Epithelial cell of proximal tubule (primary cell): ENCODE measurements at places on chromosomes 16 and 17.

GRCh38 chr17:82234211-82235055, 5.6 kb downstream of the SLC16A3 start:
- no peak for DNase-seq

- DNase-seq = no peak
These were observed 1.2 kb downstream of the GID4 start for GRCh38 chr17:18040261-18040858.

GRCh38 chr17:63676584-63676983, 23.3 kb downstream of the LIMD2 start:
- no peak for DNase-seq

GRCh38 chr16:74862743-74863244, 88.2 kb upstream of the FA2H start:
- no peak for DNase-seq

DNA sequence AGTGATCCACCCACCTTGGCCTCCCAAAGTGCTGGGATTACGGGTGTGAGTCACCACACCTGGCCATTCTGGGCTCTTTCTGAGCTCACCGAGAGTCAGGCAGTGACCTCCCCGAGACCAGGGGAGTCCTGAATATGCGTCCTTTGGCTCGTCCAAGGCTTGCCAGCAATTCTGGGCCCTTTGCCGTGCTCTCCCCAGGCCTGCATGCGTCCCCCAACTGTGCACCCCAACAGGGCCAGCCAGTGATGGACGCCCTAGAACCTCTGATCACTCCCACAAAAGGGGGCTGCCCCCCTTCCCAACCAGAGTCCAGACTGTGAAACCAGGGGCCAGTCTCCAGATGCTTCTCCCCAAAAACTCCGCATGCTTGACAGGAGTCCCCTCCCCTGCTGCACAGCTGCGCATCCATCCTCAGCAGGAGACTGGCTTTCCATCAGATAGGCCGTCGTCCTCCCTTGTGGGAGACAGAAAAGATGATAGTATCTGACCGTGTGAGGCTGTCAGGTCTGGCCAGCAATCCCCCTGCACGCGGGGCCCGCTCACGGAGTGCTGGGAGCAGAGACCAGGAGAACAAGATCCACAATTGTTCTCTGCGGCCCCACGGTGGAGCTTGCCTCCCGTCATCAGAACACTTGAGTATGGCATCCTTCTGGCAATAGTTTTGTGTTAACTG, 15.5 kb downstream of the HS3ST6 start:
- no peak for DNase-seq

DNA sequence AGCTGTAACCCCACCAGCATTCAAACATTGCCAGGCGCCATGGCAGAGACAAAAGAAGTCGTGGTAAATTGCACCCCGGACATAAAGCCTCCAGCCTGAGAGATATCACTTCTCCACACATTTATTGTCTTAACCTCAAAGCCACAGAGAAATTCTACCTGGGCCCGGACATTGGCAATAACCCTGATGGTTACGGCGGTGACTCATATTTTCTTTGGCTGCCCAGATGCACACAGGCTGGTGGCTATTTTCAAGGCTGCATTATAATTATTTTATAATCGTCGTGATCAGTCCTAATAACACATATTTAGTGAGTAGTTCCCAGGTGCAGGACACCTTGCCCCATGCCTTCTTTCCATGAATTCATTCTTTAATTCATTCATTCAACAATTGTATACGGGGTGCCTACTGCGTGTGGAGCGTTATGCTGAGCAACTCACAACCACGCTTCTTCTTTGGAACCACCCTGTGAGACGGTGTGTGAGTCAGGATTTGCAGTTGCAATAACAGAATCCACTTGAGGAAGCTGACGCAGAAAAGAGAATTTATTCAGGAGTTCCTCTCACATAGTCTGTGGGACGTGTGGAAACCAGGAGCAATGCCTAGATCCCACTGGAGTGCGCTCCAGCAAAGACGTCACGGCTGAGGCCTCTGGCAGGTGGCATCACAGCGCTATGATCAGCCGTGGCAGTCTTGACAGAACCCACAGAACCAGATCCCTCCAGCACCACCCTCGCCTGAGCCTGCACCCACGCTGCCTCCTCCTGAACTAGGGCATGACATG, 245.7 kb downstream of the FOXL1 start:
- no peak for DNase-seq

GRCh38 chr17:14389681-14390080, 88.8 kb downstream of the HS3ST3B1 start:
- no peak for DNase-seq

- no peak for DNase-seq
These were observed 883 bp upstream of the TAF15 start for GRCh38 chr17:35808240-35808961.

DNA sequence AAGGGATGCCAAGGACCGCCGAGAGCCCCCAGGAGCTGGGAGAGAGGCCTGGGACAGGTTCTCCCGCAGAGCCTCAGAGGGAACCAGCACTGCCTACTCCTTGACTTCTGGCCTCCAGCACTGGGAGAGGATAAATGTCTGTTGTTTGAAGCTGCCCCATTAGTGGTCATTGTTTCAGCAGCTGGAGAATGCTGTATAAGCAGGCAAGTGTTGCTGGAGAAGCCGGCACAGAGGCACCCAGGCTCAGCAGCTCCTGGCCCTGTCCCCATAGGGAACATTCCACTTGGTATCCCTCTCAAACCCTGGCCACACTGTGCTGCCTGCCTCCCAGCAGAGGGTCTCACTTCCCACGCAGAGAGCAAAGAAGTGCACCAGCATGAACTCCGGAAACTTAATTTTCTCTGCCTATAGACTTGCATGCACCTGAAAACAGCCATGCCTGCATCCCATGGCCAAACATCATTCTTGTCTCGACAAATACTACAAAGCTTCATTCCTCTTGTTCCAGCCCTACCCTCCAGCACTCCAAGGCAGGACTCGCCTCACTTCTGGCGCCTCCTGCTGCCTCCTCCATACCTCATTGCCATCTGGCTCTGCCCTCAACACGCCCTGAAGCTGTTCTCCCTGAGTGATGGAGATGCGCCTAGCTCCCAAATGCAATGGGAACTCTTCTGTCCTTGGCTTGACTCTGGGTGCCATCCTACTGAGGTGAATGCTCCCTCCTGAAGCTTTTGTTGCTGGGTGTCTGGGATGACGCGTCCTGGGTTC, 88.1 kb downstream of the DNAH17 start:
- DNase-seq = no peak

GRCh38 chr16:30084816-30085159, 6.9 kb downstream of the TBX6 start:
- no peak for DNase-seq

DNA sequence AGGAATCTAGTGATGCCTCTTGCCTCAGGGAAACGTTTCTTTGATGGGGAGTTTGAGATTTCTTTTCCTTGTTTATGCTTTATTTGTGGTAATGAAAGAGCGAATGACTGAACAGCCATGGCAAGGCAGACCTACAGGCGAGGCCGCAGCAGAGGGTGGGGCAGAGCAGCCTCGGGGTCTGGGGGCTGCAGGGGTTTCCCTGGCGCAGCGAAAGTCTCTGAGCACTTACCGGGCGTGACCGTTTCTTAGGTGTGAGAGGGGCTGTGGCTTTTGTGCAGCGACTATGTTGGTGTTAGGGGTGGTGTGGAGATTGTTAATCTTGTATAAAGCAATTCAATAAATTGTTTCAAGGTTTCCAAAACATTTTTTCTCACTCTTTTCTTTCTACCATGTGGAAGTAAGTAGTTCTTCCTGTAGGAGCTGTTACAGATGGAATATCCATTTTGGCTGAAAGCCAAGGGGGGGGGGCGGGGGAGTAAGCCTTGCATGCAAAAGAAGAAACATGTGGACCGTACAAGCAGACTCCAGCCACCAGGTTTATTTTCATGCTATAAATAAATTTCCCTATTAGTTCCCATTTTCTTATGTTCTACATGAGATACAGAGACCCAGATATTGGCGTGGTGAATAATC, 34.8 kb downstream of the UBN1 start:
- no peak for DNase-seq

GRCh38 chr16:5580296-5580695, 482.7 kb upstream of the EEF2KMT start:
- no peak for DNase-seq

GRCh38 chr17:53470626-53471025, 352.1 kb upstream of the KIF2B start:
- no peak for DNase-seq

GRCh38 chr16:74309789-74310781, 13.5 kb downstream of the PSMD7 start:
- no peak for DNase-seq

DNA sequence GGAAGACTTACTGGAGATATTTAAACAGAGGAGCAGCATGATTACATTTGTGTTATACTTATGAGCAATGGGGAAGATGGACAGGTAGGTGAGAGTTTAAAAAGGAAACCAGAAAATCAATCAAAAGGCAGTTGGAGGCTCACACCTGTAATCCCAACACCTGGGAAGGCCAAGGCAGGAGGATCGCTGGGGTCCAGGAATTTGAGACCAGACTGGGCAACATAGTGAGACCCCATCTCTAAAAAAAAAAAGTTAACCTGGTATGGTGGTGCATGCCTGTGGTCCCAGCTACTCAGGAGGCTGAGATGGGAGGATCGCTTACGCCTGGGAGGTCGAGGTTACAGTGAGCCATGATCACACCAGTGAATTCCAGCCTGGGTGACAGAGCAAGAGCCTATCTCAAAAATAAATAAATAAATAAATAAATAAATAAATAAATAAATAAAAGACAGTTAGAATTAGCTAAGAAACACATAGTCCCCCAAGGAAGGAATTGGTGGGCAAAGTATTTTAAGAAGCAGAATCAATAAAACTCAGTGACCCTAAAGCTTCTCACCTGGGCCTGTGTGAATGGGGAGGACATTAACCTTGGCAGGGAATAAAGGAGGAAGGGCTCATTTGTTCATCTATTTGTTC, 32.3 kb upstream of the TOB1 start:
- no peak for DNase-seq

DNA sequence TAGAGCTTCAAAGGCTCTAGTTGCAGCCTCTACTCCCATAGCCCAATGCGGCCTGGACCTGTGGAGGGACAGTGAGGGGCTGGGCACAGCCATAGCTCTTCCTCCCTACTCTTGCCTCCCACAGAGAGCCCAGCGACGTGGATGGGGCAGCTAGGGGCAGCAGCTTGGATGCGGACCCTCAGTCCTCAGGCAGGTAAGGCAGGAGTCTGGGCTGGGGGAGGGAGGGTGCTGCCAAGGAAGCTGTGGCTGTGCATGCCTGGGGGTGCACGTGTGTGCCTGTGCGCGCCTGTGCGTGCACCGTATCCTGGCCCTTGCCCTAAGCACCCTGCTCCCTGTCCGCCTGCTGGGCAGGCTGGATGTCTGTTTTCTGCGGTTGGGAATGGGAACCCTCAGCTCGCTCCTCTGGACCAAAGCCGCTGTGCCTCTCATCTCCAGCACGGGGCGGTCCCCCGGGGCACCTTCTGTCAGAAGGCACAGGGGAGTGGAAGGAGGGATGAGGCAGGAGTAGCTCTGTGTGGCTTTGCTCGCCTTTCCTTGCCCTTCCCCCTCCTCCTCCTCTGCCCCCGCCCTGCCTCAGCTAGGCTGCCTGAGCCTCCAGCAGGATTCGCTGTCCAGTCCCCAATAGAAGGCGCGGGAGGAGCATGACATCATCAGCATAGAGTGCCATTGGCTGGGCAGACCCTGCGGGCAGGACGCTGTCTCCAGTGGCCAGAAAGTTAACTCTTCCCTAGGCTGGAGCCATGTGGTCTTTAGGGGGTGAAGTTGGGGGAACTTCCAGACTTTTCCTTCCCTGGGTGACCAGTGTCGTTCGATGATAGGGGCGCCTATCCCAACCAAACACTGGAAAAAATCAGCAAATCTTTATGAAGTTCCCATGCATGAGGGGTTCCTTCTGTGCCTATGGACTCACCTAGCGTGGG, 797 bp downstream of the PRCD start:
- DNase-seq = no peak

- peak; percentile 89 for DNase-seq
These were observed 154.8 kb downstream of the VPS53 start for GRCh38 chr17:559551-560431.

DNA sequence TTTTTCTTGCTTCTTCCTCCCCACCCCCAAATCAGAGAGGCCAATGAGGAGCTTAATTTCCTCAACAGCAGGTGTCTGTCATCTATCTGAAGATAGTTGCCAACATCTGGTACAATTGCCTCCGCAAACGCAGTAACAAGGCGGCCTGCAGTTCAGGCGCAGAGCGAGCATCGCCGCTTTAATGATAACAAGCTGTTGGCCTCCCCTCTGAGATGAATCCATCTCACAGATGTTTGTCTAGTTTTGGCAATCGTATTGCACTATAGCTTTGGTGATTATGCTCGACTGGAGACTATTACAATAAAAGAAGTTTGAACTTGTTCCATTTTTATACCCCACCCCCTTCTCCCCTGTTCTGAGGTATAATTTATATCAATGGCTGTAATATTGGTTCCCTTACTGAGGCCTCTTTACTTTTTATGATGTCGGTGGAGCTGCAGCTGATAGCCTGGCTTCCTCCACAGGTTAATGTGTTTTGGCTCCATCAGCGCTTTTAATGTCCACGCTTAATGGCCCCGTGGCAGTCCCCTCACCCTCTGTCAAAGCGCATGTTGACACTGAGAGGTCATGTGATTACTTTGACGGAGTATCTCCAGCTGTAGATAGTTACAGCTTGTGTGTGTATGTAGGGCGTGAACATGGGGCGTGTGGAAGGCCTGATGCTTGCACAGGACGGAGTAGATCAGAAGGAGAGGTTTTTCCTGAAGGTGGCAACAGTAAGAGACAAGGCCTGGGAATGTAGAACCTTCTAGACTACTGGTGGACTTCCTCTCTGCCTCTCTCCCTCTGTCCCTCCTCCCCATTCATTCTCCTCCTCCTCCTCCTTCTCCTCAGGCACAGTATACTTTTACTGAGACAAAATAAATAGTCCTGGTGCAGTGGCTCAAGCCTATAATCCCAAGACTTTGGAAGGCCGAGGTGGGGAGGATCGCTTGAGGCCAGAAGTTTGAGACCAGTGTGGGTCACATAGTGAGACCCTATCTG, 164.7 kb downstream of the MSI2 start:
- DNase-seq = no peak

- no peak for DNase-seq
These were observed 39.8 kb downstream of the ANKRD11 start for GRCh38 chr16:89450537-89450936.

- peak; percentile 66 for DNase-seq
These were observed 48.7 kb upstream of the PLCG2 start for GRCh38 chr16:81730090-81731051.

GRCh38 chr16:57341441-57342303, 16.9 kb upstream of the CCL22 start:
- DNase-seq = peak; percentile 66

DNA sequence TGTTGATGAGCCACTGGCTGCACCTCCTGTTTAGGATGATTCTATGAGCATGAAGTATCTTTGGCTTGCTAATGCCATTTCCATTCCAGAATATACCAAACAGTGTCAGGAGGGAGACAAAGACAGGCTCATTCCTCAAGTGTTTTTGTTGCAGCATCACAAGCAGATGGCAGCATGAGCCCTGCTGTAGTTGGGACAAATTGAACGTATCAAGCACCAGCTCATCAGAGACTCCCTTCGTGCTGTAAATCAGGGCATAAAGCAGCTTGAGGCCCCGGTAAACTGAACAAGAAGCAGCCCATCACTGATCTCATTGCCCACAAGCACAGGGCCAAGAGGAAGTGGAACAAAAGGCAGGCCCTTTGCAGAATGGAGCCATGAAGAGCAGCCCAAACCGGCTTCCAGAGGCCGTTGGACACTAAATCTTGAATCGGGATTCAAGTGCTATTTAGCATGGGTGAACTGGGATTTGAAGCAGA, 45.9 kb upstream of the HS3ST3A1 start:
- no peak for DNase-seq
